ENCODE measurements at places on chromosomes 7 and 10.

- DNase-seq = no peak
Observed at GRCh38 chr10:104323085-104323484, 15.2 kb downstream of the ITPRIP start.

GRCh38 chr10:114172776-114173602 is 1.0 kb downstream of the CCDC186 start:
- no peak for DNase-seq

DNA sequence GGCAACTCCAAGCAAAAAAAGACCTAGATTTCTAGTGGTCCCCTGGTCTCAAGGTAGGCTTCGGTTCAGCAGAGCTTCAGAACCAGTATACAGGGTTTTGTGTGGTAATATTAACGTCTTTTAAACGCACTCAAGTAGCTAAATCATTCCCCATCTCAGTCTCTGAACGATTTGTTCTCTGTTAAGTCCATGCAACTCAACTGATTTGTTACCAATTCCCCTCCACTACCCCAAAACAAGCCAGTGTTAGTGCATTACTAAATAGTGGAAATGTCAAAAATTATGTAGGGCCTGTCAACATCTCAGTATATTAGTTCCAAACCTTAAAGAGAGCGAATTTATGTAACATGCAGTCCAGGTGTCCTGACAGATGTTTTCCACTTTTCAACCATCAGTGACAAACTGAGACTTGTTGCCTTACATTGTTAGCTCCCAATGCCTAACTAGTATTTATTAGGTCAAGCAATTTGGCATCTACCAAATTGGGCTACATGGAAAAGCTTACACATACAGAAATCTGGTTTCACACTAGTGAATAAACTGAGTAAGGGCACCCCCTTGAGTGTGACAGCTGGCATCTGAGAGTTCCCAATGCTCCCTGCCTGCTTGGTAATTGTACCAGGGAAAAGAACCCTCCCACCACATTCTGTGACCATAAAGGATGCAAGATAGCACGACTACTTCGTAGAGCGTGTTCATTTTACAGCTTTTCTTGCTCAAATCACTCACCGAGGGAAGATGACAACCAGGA is 12.2 kb downstream of the HNRNPA2B1 start:
- DNase-seq = no peak

- DNase-seq = no peak
Observed at GRCh38 chr7:43569424-43569823, 13.5 kb upstream of the STK17A start.

GRCh38 chr10:132345345-132345744 is 13.4 kb downstream of the LRRC27 start:
- no peak for DNase-seq

- DNase-seq = no peak
Observed at GRCh38 chr10:124062390-124062789, 31.0 kb downstream of the CHST15 start.

GRCh38 chr7:110854651-110855050 is 236.3 kb upstream of the LRRN3 start:
- DNase-seq = no peak

- no peak for DNase-seq
Observed at GRCh38 chr10:17344206-17344605, 110.2 kb downstream of the ST8SIA6 start.

DNA sequence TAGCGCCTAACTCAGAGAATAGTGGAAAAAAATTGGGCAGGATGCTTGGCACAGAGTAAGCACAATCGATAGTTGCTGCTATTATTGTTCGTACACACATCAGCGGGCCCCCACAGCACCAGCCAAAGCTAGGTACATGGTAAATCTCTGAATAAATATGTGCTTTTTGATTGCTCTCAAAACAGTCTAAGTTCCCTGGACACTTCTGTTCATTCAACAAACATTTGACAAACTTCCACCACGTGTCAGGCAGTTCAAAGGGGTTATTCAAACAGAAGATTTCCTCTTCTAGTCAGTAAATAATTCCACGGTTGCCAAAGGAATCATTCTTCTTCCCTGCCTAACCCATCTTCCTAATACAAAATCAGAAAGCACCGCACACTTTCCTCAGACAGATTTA is 150.8 kb downstream of the DGKI start:
- DNase-seq = no peak
